A172 (cell line): ENCODE measurements at places on chromosomes 1 and 21.

GRCh38 chr1:2343023-2343935 lies 48.1 kb downstream of the MORN1 start:
- DNase-seq: no peak

DNA sequence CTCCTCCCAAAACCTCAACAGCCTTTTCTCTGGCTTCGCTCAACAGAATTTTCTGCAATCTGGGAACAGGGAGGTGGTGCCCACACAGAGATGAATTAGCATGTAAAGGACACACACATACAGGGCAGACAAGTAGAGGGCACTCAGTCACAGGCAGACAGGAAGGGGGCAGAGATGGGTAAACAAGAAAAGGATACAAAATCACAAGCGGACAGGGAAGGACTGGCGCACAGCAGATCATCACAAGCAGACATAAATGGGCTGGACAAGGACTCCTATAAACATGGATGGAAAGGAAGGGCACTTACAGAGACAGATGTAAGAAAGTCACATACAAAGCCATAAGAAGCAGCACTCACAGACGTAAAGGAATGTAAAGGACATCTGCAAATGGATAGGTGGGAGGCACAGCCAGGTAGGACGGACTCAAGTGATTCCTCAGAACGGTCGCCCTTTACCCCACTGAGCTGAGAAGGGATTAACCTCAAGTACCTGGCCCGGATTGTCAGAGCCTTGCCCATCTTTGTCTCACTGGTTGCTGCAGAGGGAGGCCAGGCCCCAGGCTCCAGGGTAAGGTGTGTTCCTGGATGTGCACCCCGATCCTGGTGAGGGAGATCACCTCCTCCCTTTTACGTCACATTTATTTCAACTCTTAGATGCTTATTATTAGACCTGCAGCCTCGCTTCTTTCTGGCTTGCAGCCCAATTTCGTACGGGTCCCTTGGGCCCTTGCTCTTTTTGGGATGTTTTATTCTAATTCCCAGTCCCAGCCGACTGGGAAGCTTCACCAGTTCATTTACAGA lies 836 bp upstream of the PRCC start:
- no peak for DNase-seq

DNA sequence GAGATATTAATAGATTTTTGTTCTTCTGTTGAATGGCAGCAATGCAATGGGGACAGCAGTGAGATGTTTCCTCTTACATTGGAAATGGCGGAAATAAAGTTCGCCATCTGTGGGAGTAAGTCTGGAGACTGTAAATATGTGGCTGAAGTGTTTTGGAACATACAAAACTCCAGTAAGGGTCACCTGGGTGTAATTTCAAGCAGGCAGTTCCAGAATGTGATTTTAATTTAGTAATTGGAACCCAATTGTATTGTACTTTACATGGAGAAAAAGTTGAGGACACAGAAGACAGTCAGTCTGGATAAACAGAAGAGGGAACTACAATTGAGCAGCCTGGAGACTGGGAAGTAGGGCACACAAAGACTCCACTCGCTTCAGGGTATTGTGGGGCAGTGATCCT lies 108.6 kb downstream of the NTMT2 start:
- DNase-seq: no peak

- no peak for DNase-seq
Measured at GRCh38 chr1:41576620-41577019, 92.1 kb upstream of the EDN2 start.

DNA sequence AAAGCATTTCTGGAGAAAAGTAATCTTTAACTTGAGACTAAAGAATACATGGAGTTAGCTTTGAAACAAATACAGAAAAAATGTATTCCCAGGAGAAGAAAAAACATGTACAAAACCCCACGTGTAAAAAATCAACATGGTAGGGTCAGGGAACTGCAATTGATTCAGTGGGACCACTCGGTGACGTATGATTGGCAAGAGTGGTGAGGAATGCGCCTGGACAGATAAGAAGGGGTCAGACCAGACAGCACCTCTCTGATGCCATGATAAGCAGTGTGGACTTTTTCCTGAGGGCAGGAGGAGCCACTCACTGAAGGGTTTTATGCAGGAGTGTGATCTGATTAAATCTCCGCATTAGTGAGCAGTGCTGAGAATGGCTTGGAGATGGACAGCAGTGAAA lies 142.5 kb downstream of the DAB1 start:
- no peak for DNase-seq

DNA sequence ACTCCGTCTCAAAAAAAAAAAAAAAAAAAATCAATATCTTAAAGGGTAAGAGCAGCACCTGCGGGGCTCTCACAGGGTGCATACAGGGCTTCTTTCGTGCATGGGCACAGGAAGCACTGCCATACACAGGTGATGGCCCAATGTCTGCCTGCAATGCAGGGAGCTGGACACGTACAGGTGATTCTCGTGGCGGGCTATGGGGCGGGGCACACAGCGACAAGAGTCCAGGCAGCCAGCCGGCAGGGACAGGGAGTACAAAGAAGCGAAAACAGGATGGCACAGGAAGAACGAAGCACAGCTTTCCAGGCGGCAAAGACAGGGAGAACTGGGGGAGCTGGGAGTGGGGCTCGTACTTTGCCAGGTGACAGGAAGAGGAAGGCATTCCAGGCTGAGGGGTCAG lies 1.6 kb downstream of the KIF17 start:
- DNase-seq: no peak

DNA sequence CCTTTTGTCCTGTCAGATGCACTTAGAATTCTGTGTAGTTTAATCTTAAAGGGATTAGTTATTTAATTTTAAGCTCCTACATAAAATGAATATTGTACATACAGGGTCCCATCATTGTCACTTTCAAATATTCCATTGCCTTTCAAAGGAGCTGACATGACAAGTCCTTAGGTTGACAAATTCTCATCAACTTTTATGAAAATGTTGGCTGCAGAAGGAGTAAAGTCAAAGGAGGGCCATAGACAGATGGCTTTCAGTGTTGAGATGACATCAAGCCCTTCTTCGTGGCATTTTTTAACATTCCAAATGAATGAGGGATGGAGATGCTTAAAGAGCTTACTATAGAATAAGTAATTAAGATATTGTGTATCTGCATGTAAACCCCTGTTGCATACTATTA lies 15.4 kb downstream of the NFIA start:
- DNase-seq: no peak

DNA sequence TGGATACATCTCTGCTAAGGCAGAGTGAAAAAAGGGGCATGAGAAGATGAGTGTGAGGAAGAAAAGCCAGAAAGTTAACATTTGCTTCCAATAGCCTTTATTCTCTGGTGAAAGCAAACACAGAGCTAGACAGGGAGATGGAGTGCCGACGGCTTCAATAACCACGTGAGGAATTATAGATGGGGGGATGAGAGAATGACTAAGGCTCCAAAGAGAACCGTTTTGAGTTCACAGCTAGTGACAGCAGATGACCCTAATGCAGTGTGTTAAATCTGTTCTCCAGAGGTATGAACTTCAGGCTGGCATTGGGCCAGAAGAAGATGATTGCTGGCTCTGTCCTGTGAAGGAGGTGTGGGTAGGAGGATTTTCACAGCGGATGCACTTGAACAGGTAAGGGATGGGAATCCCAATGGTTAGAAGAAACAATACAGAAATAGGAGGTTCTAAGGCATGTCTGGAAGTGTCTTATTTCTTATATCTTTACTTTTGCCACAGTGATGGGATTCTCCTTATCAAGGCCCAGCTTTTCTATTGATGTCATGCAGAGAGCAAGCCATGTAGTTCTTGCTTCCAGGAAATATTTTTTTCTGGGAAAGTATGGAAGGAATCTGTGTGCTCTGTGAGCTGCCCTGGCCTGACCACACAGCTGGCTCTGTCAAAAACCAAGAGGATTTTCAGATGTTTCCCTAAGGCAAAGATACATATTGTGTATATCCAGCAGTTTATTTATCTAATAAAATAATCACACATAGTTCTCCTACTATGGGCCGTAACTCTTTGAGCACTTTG lies 573.8 kb downstream of the LTN1 start:
- DNase-seq: no peak

GRCh38 chr1:172895761-172896160 lies 155.0 kb downstream of the TNFSF18 start:
- no peak for DNase-seq

- DNase-seq: no peak
Measured at GRCh38 chr1:163834778-163835177, 513.0 kb downstream of the NUF2 start.
